Brain (organoid and tissue), 16 donors: ENCODE measurements at places on chromosomes 7 and 10. TPM values are rescaled to one million over a fixed set of nuclear protein-coding genes. Genes with fewer than 3 reads are reported as not detected.

MKLN1 gene
- polyA plus RNA-seq = 8.6 TPM

ITIH5 gene
- 19.7 TPM for polyA plus RNA-seq

PTPRE gene
- polyA plus RNA-seq = 3.7 TPM

NME8 gene
- polyA plus RNA-seq = not detected

FAM25C gene
- polyA plus RNA-seq = not detected

TMEM254 gene
- 37.5 TPM for polyA plus RNA-seq

CNOT4 gene
- 16.2 TPM for polyA plus RNA-seq

PPP1R9A gene
- polyA plus RNA-seq = 3.8 TPM

ASB15 gene
- not detected for polyA plus RNA-seq

ARMC3 gene
- 1.6 TPM for polyA plus RNA-seq

AOC1 gene
- not detected for polyA plus RNA-seq

GIMAP2 gene
- 0.68 TPM for polyA plus RNA-seq

ZNRF2 gene
- polyA plus RNA-seq = 7.9 TPM

FAM180A gene
- not detected for polyA plus RNA-seq

SLC37A3 gene
- polyA plus RNA-seq = 13.4 TPM

GNAT3 gene
- polyA plus RNA-seq = not detected

SYCE1 gene
- polyA plus RNA-seq = 2.9 TPM

PVRIG gene
- 0.22 TPM for polyA plus RNA-seq

CALN1 gene
- polyA plus RNA-seq = 2.5 TPM

LIPM gene
- not detected for polyA plus RNA-seq
